Pancreas (tissue), 10 donors: ENCODE measurements at places on chromosomes 16 and 17. TPM values are rescaled to one million over a fixed set of nuclear protein-coding genes. Genes with fewer than 3 reads are reported as not detected.

Gene PRR15L
- 68.6 TPM for total RNA-seq

DNA sequence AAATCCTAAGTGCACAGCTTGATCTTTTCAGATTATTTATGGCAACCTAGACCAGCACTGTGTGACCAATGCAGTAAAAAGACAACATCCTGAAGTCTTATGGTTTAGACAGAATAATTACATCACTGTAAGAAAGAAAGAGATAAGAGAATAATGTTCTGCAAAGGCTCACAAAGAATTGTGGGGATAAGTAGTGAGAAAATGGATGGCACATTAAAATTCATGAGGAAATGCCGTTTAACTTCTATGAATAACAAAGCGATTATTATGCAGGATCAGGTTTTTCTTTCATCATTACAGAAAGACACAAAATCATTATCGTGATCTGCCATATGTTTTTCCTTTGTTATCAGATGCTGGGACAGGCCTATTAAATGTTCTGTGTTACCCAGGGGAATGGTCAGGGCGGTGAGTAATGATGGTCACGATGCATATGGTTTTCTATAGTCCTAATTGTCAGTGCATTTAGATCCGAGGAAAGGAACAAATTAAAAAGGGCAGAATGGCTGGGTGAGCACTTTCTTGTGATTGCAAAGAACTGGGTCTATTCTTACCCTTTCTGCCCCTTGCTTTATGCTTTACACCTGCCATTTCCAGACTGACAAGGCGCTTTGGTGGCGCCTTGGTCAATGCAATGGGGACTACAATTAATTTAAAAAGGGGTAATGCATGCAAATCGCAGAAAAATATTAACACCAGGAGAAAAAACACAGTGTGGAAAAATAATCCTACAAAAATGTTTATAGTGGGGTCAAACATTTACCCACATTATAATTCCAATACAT lies 18.1 kb upstream of the DHX40 start:
- H3K27ac ChIP-seq: no peak overlapping the region
- DNase-seq: no peak
- no peaks in the 10 kb centered on the region for H3K27me3 ChIP-seq
- no peaks in the 10 kb centered on the region for H3K36me3 ChIP-seq
- H3K4me1 ChIP-seq: no peaks in the 10 kb centered on the region
- H3K4me3 ChIP-seq: no peak overlapping the region

GRCh38 chr17:10657879-10658278 lies 770 bp upstream of the MYH3 start:
- H3K4me3 ChIP-seq: no peak overlapping the region
- H3K27ac ChIP-seq: no peak overlapping the region
- no peak for DNase-seq
- no peaks in the 10 kb centered on the region for H3K36me3 ChIP-seq
- no peaks in the 10 kb centered on the region for H3K27me3 ChIP-seq
- H3K4me1 ChIP-seq: no peaks in the 10 kb centered on the region

Gene DBNDD1
- total RNA-seq: 9.5 TPM

Gene GPR142
- 0.55 TPM for total RNA-seq

Gene COASY
- 47.9 TPM for total RNA-seq

Gene EFTUD2
- total RNA-seq: 37.3 TPM

- no peaks in the 10 kb centered on the region for H3K27me3 ChIP-seq
- DNase-seq: peak; percentile 77
- peak overlapping the region; percentile 29 for H3K4me3 ChIP-seq
- no peaks in the 10 kb centered on the region for H3K36me3 ChIP-seq
- peak overlapping the region; percentile 93 for H3K27ac ChIP-seq
- H3K4me1 ChIP-seq: peaks cover 45% of the 10 kb centered on the region
These were observed 52.0 kb downstream of the CBFA2T3 start for GRCh38 chr16:88924834-88925539.
